Gastrocnemius medialis (tissue), 4 donors: ENCODE measurements at places on chromosomes 11 and 22.
A peak's percentile ranks its signal among the peaks of the same experiment; 100 is the strongest.

DNA sequence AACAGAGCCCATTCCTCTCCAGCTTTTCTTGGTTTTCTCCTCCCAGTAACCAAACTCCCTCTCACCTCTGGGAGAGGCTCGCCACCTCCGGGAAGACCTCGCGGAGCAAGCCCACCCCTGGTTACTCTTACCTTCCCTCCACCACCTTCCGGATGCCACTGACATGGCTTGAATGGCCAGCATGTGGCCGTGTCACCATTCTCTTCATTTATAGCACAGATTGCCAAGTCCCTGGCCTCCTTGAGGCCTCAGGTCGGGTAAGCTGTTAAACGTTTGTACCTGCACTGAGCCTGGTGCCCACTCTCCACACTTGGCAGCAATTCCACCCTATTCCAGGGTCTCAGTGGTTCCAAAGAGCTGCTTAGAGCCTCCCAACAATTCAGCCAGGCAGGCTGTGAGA, 8.0 kb upstream of the FXYD2 start:
- no peak for DNase-seq

GRCh38 chr11:70494559-70495350, 96.4 kb downstream of the CTTN start:
- DNase-seq, result no peak

DNA sequence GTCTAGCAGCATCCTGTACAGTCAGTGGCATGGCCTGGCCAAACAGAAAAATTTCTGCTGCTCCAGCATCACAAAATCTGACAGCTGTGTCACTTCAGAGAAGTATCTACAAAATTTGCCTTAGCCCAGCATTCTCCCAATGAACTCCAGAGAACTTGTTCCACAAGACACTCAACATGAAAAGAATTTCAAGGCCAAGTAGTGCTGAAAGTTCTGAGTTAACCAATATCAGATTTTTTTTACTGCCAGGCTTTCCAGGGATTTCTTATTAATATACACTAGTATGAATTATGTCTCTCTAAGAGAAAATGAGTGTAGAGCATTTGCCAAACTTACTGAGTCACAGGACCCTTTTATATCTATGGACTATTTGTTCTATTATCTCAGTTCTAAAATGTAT, 68.8 kb downstream of the OR5AK2 start:
- no peak for DNase-seq

DNA sequence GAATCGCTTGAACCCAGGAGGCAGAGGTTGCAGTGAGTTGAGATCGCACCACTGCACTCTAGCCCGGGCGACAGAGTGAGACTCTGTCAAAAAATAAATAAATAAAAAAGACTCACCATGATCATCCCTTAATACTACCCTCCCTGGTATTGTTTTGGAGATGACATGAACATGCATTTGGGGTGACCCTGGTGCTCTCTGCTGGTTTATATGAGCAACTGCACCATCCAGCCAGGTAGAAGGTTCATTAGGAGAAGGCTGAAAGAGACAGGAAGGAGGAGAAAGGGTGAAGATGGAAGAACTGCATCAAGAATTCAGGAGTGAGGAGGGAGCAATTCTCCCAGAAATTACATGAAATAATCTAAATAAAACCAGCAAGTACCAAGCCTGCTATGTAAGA, 37.8 kb downstream of the SLC5A1 start:
- no peak for DNase-seq

DNA sequence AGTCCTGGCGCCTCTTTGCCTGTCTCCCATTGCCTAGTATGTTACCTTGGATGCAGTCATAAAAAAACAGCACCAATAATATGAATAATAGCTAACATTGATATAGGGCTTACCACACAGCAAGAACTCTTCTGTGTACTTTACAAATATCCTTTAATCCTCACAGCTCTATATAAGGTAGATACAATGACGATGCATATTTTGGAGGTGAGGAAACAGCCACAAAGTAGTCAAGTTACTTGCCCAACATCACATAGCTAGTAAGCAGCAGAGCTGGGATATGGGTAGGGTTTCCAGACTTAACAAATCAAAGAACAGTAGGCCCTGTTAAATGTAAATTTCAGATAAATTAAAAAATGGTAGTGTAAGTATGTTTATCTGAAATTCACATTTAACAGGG, 128.8 kb downstream of the ST3GAL4 start:
- DNase-seq, result no peak

DNA sequence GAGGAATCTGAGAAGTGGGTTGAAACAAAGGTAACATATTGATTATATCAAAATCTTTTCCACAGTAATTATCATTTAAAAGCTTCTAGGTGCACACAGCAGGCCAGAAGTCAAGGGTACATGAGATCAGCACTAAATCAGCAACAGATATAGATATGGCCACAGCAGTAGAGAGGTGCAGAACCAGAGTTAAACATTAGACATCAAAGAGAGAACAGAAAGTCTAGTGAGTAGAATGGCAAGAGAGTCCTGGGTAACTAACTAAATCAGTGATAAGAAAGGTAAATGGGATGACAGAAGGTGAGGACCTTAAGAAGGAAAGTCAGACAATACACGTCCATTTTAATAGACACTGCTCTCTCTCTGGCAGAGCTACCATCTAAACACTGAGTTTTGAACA, 119.5 kb upstream of the GRIA4 start:
- no peak for DNase-seq

DNA sequence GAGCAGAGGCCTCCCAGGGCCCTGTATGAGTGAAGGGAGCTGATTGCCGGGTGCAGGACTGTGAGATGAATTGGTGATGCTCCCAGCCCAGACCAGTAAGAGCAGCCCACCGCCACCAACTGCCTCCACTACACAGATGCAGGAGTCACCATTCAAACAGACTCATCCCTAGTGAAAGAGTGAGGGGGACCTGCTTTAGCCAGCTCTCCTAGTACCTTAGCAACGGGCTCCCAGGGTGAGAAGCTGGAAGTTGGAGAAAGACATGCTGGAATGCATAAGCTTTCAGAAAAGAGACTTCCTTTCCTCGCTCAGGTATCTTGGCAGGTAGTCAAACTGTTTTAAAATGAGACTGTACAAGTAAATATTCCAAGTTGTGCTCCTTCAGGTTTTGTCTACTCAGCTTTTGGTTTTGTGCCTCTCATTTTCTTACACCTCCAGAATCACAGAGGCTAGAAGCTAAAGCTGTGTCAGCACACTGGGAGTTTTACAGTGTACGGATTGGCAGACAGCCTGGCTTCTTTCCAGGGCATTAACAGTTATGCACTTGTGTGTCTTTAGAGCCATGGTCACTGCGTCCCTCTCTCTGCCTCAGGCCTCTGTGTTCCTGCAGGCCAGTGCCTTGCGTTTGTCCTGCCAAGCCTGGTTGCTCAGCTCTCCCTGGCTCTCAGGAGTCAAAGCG, 146.2 kb downstream of the ATXN10 start:
- peak; percentile 61 for DNase-seq

- no peak for DNase-seq
Observed at GRCh38 chr11:72326151-72326848, 82.3 kb upstream of the PHOX2A start.

DNA sequence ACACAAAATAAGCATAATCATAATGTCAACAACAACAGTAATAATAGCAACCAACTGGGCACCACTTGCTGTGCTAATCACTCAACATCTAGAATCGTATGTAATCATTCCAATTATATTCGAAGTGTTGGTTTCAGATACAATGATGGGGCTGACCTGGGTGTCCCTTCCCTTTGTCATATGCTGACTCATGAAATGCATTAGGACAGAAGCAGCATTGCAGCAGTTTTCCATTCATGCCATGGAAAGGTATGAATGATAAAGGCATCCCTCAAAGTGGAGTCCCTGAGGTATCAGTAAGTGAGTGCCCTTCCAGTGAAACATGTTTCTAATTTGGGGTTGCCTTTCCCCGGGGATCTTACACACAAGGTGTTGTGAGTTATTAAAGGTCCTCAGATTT, 46.3 kb upstream of the ANO3 start:
- no peak for DNase-seq

DNA sequence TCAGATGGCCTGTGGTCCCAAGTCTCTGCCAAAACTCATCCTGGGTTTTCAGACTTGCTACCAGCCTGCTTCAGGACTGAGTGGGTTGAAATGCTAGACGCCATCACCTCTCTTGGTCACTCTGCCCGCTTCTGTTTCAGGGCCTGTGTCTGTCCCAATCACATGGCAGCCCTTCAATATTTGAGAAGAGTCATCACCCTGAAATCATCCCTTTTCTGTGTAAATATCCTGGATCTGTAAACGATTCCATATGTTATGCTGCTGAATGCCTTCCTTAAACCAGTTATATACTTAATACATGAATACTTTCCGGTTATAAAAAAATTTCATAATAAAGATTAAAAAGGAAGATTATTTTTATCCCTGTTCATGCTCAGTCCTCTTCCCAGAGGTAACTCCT, 39.8 kb upstream of the TLCD5 start:
- DNase-seq, result no peak

GRCh38 chr22:19820880-19821522, 33.7 kb downstream of the GNB1L start:
- no peak for DNase-seq

DNA sequence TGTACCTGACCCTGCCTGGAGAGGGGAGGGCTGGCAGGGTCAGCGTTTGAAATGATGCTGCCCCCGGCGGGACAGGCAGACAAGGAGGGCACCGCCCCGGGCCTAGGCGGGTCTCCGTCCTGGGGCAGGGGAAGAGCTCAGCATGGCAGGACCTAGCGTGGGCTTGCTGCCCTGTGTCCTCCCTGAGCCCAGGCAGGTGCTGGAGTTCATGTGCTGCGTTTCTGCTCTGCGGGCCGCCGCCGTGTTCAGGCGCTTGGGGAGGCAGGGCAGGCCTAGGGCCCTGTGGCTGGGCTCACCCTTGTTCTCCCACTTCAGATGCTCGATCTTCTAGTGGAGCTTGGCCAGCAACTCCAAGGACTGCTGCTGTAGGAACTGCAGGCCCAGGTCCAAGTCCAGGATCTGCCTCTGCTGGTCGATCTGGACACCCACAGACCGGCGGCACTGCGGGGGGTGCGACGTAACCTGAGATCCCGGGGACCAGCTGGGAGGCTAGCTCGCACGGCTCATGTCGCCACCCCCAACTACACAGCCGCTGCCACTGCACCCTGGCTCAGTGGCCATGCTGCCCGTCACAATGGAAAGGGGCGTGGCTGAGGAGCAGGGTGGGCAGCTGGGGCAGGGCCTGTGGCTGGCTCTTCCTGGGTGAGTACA, 84.4 kb downstream of the MED15 start:
- DNase-seq, result no peak

- peak; percentile 94 for DNase-seq
Observed at GRCh38 chr11:12914400-12914912, 94.7 kb upstream of the RASSF10 start.

GRCh38 chr22:49010901-49011300, 816.8 kb downstream of the BRD1 start:
- DNase-seq, result no peak

GRCh38 chr22:46078241-46079092, 71.9 kb upstream of the PPARA start:
- peak; percentile 83 for DNase-seq

GRCh38 chr22:28344918-28345703, 334.5 kb downstream of the TTC28 start:
- no peak for DNase-seq

GRCh38 chr11:60251485-60252212, 8.7 kb upstream of the MS4A4E start:
- no peak for DNase-seq

DNA sequence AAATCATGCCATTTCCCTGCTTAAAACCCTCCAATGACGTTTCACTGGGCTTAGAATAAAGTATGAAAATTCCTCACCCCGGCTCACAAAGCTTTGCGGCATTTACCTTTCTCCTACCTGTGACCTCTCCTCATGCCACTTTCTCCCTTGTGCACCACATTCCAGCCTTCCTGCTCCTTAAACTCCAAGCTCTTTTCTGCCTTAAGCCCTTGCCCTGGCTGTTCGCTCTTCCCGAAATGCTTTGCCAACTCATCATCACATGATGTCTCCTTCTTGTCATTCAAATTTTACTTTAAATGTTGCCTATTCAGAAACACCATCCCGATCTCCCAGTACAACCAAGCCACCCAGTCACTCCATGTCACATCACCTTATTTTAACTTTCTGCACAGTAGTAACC, 2.0 kb downstream of the PLEKHA7 start:
- DNase-seq, result no peak

DNA sequence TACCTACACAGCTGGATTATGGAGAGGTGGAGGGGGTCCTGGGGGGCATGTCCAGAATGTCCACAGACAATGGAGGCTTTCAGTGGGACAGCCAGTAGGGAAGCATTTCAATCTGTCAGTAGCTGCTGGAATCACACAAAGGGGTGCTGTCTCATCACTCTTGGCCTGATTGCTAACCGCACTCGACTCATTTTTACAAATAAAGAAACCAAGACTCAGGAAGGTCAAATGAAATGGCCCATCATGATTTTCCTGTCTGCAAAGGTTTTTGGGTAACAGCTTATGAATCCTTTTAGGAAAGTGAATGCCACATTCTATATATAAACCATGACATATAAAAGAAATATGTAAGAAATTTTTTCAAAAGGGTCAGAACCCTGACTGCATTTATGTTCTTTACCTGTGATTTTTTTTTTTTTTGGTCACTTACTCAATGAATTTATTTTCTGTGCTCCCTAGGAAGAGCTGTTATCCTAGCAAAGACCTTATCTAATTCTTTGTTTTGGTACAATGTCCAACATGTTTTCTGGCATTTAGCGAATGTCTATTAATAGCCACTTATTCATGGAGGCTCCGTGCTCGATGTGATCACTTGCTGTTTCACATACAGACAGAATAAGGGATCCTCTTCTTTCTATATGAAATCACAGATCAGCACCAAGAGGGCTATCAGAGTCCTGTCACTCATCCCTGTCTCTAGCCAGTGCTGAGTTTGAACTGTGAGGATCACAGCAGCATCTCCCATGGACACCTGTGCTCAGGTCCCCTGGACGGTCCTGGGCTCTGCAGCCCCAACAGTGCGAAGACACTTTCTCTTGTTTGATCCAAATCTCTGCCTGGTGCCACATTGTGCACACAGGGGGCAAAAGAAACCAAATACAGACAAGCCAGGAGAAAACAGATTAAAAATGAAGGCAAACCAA, 979.7 kb downstream of the NTM start:
- DNase-seq, result no peak

- no peak for DNase-seq
Observed at GRCh38 chr11:13984616-13985450, 22.3 kb downstream of the SPON1 start.

DNA sequence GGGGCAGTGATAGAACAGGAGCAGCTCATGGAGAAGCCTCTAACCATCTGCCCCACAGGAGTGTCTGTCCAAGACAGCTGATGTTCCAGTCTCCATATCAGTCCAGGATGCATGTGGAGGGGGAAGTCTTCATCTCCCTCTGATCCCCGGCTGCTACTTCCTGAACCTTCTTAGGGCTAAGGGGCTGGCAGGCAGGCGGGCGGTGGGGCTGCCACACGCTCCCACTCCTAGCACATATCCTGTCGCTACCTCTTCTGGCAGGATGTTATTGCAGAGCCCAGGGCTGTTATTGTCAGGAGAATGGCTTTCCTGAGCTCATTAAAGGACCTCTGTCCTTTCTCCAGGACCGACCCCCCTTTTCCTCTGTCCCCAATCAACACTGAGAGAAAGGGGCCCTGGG, 25.4 kb downstream of the LRRC55 start:
- DNase-seq, result no peak

- no peak for DNase-seq
Observed at GRCh38 chr11:61551634-61552033, 29.2 kb downstream of the SYT7 start.
